ENCODE measurements at places on chromosomes 11 and 22.

DNA sequence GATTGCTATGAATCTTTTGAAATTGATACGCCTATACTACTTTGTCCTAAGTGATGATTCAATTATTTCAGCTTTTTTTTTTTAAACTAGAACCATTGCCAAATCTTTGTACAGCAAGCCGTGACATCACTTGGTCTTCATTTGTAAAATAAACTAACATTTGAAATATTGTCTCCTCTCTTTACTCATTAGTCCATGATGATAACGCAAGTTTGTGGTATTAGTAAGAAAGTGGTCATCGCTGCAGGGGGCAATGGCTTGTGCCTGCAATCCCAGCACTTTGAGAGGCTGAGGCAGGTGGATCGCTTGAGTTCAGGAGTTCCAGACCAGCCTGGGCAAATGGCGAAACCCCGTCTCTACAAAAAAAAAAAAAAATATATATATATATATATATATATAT lies 12.9 kb upstream of the ARHGAP42 start:
- DNase-seq: no peak

DNA sequence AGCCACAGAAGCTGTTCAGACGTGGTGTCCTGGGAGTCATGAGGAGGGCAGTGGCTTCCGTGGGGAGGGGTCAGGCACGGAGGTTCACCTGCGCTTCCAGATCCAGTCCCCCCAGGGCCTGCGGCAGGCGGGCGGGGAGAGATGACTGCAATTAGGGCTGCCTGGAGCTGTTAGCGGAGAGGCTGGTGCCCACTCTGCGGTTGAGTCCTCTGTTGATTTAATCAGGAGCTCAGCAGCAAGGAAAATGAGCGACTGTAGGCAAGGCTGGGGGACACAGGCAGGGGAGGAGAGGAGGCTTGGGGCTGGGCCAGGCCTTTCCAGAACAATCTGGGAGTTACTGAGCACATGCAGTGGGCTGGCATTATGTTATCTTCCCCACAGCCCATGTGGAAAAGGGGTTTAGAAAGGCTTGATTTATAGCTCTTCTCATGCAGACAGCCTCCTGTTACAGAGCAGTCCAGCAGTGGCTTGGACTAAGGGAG lies 13.1 kb downstream of the PLCB3 start:
- DNase-seq: no peak

DNA sequence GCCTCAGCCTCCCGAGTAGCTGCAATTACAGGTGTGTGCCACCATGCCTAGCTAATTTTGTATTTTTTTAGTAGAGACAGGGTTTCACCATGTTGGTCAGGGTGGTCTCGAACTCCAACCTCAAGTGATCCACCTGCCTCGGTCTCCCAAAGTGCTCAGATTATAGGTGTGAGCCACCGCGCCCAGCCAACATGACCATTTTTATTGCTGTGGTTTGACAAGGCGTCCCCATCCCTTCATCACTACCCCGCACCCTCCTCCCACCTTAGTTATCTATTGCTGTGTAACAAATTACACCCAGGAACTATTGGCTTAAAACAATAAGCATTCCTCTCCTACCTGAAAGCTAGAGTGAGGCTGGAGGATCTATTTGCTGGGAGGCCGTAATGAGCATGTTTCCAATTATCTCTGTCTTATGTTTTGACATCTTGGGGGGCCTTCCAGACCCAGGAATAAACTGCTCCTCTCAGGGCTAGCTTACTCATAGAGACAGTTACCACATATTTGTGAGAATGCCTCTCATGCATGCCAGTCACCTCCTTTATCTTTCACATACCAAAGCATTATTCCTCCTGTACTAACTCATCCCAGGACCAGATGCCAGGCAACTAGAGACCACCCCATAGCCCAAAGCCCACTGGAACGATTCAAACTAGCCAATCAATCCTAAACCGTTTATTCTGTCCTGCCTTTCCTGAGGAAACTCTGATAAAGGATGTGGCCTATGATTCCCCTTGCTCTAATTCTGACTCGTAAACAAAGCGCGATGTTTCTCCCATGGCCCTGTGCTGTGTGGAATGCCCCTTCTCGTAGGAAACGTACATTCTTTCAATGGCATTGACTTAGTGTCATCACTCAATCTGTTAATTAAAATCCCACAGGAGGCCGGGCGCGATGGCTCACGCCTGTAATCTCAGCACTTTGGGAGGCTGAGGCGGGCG lies 19.4 kb downstream of the SNU13 start:
- peak; percentile 29 for DNase-seq

- DNase-seq: peak; percentile 67
Observed at GRCh38 chr11:11626128-11626527, 4.3 kb upstream of the GALNT18 start.

- DNase-seq: no peak
Observed at GRCh38 chr22:28297504-28297903, 378.4 kb upstream of the PITPNB start.

GRCh38 chr11:10518891-10519290 lies 22.1 kb downstream of the RNF141 start:
- no peak for DNase-seq

- DNase-seq: no peak
Observed at GRCh38 chr11:38839071-38839470, 2241.0 kb upstream of the RAG2 start.

DNA sequence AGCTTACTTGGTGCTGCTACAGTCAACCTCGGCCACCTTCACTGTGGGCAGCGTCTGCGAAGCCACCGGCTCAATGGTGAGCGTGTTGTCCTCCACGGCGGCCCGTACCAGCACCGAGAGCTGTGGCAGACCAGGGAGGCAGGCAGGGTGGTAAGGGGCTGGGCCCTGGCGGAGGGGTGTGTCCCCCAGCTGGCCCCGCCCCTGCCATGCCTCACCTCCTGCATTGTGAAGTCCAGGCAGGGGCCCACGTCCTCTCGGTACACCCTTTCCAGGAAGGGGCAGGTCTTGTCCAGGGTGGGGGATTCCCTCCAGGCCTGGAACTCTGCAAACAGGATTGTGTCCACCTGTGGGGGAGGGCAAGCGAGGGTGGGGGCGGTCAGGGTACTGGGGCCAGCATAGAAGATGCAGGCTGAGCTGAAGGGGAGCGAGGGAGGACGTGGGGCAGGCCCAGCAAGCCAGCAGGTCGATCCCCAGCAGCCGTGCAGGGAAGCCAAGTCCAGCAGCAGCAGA lies 12.8 kb downstream of the RAB3IL1 start:
- peak; percentile 55 for DNase-seq

DNA sequence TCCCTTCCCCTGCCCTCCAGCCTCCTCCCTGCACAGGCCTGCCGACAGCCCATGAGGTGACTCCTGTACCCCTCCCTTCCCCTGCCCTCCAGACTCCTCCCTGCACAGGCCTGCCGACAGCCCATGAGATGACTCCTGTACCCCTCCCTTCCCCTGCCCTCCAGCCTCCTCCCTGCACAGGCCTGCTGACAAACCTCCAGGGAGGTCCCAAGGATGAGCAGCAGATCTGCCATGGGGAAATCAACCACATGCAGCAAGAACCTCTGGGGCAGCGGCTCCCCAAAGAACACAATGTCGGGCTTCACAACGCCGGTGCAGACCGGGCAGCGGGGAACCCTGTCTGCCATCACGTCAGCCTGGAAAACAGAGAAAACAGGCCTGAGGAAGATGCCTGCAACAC lies 12.3 kb downstream of the SIRT3 start:
- no peak for DNase-seq

DNA sequence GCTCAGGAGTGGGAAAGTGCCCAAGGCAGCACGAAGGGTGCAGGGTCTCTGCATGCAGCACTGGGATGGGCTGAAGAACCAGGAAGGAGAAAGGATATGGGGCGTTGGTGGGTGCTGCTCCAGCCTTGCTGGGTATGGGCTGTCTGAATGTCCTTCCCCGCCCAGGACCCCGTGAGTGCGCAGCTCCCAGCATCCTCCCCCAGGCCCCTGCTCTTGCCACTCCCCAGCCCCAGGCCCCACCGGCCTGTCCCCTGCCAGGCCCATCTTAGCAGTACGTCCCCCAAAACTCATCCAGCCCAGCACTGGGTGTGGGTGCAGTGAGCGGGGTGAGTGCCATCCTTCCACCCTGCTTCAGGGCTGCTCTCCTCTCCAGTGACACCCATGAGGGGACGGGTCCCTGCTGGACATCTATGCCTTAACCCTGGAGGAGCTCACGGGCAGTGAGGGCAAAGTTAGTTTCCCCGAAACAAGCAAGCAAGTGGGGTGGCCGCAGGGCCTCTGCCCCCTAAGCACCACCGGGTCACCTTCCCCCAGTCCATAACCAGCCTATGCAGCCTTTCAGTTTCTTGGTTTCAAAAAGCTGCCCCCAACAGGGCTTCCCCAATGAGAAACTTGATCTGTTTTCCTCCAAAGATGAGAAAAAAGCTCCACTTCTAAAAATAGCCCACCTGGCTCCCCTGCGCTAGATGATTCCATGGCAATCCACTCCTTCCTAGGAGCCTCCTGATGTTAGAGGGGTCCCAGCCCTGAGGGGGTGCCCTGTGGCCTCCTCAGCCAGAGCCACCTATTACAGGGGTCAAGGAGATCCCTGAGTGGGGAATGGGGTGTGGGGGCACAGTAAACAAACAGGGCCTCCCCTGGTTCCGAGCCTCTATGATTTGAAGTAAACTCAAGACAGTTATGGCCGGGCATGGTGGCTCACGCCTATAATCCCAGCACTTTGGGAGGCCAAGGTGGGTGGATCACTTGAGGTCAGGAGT lies 103.8 kb downstream of the MORC2 start:
- DNase-seq: no peak

DNA sequence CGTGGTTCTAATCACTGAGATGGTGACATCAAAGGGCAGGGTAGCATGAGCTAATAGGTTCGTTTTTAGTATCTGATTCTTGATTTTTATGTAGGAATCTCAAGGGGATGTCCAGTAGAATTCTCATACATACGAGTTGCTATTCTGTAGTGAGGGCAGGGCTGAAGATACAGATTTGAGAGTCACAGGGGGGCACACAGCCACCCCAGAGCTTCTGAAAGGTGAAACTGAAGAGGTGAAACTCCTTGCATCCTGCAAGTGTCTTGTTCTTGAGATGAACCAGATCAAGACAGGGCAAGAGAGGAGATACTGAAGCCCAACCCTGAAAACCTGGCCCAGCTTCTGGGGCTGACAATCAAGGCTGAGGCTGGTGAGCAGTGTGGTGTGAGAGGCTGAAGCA lies 35.6 kb upstream of the TMEM123 start:
- DNase-seq: no peak

- DNase-seq: no peak
Observed at GRCh38 chr11:117704395-117705100, 92.5 kb downstream of the DSCAML1 start.

DNA sequence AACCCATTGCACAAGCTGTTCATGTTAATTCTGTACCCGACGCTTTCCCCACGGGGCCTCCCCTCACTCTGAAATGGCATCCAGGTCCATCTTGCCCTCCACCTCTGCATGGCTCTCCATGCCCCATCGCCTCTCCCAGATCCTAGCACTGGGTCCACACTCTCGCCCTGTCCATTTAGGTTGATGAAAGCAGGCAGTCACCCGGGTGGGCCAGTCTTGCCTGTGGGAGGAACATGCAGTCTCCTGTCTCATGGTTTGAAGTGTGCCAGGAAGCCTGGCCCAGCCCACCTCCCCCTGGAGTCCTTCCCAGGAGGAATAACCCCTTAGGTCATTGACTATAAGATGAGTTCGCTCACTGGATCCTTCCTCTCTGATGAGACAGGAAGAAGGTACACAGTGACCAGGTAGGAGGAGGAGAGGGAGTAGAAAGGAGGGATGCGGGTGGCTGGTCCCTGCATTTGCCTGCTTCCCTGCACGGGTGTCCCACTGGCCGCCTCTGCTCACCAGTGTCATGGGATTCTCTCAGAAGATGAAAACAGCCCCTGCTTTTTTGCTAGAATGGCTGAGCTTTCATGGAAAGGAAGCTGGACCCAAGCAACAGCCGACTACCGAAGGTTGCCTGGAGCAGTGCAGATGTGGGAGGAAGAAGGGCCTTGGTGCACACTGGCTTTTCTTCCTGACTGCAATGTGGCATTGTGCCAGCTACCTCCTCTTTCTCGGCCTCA lies 6.8 kb downstream of the TMEM121B start:
- DNase-seq: no peak

GRCh38 chr11:46130286-46130940 lies 9.2 kb upstream of the PHF21A start:
- DNase-seq: no peak

DNA sequence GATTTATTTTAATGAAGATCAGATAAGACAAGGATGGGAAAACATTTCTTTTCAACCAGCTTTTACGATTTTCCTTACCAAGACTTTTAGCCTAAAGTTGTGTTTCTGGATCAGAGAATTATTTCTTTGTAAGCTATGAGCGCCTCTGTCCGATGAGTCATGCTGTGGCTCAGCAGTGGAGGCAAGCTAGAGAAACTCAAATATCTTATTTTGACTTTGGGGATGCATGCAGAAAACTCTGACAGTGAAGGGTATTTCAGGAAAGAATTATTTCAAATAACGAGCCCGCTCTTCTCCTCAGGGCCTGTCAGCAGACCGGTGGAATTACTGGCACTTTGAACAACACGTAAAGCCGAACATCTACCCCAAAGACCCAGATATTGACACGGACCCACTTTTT lies 77.9 kb upstream of the OR5AK2 start:
- no peak for DNase-seq

DNA sequence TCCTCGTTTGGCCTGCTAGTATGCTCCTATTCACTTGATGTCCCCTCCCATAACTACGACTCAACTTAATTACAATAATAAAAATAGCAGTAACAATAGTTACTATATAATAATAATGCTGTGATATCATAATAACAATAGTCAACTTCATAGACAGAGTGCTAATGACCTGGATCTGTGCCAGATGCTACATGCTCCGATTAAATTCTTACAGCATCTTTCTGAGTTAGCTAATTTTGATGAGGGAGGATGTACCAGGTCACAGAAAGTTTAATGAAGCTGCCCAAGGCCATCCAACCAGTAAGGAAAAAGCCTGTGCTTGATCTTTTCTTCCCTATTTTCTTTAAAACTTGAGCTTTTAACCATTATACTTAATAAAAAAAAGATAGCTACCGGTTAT lies 413.4 kb upstream of the LRRC4C start:
- DNase-seq: no peak

DNA sequence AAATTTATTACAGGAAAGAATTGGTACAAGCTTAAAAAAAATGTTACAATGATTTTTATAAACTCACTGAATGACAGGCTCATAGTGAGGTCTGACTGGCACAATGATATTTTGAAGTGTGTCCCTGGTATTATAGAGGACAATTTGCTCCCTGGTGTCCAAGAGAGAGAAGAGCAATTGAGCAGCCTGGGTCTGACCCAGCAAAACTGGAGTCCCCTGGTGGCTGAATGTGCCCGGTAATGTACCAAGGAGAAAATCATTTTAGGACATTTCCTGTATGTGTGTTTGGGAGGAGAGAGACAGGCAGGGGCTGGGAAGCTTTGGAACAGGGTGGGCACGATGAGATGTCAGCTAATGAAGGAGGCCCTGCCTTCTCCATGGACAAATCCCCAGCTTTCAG lies 125.3 kb downstream of the APOL5 start:
- peak; percentile 61 for DNase-seq

Measured in kidney tubule cell (primary cell).